ENCODE measurements at places on chromosomes 5 and 9. TPM values are rescaled to one million over a fixed set of nuclear protein-coding genes. Genes with fewer than 3 reads are reported as not detected.

GRCh38 chr9:4887556-4887955, 94.8 kb downstream of the RCL1 start:
- peak; percentile 38 for DNase-seq

- DNase-seq: no peak
These were observed 385.5 kb upstream of the COX7C start for GRCh38 chr5:86232246-86232645.

DNA sequence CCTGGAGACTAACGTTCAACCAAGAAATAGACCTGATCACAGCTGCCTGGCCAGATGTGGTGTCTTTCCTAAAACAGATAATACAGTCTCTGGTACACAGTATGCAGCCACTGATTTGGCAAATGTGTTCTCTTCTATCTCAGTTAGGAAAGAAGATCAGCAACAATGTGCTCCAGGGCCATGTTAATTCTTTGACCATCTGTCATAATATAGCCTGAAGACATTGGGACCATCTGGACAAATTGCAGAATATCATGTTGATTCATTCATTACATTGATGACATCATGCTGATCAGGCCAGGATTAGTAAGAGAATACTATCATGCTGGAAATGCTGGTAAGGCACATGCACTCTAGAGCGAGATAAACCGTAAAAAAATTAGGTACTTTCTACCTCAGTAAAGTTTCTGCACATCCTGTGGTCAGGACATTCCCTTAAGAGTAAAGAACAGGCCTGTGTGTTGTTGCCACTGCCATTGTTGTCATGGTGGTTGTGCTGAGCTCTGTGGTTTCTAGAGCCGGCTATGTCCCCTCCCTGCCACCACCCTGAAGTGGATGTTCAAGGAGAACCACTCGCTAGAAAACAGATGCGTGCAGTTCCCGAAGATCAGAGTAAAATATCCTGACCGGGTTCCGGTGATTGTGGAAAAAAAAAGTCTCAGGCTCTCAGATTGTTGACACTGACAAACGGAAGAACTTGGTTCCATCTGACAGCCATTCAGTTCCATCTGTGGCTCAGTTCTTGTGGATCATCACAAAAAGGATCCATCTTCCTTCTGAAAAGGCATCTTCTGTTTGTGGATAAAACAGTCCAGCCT, 6.4 kb upstream of the JMY start:
- DNase-seq: peak; percentile 83

DNA sequence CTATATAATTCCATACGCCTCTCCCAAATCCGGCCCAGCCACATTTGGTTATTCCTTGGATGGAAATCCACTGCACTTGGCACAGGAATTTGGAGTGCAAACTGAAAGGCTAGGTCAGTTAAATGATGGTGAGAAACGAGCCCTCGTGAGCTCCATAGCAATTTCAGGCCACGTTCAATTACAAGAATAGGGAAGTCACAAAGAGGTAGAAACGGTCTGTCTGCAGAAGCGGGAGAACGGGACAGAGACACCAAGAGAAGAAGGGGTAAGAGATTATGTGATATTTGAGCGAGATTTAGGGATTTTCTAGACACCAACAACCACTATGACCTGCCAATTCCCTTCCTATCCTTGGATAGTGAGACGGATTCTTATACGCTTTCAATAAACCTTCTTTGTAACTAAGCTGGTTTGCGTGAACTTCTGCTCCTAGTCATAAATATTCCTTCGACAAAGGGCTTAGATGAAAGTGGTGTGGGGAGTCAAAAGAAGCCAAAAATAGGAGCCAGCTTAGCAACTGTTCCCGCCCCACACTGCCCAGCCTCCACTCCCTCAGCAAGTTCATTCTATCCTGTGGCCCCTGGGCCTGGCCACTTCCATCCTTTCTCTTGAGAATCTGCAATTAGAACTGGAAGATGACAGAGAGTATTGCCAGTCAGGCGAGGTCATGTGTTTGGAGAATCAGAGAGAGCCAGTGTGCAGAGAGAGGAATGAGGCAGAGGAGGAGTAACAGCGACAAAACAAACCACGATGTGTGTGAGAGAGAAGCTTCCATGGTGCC, 118.4 kb downstream of the ZNF608 start:
- peak; percentile 59 for DNase-seq

- DNase-seq: no peak
These were observed 447.7 kb downstream of the EFNA5 start for GRCh38 chr5:107223066-107223465.

DNA sequence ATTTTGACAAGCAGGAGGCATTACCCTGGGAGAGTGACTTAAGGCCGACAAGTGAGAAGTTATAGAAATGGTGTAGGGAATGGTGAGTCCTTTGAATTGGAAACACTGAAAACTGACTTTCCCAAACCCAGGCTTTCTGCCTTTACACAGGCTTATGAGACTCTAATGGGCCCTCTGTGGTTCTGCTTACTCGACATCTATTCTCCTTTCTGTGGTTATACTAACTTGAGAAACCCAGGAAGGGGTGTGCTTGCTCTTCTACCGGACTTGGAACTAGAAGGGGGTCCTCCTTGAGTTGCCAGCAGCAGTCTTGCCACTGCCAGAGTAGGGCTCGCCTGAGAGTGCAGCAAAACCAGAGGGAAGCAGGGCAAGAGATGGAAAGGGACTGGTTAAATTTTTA, 63.3 kb downstream of the FYB1 start:
- DNase-seq: no peak

DNA sequence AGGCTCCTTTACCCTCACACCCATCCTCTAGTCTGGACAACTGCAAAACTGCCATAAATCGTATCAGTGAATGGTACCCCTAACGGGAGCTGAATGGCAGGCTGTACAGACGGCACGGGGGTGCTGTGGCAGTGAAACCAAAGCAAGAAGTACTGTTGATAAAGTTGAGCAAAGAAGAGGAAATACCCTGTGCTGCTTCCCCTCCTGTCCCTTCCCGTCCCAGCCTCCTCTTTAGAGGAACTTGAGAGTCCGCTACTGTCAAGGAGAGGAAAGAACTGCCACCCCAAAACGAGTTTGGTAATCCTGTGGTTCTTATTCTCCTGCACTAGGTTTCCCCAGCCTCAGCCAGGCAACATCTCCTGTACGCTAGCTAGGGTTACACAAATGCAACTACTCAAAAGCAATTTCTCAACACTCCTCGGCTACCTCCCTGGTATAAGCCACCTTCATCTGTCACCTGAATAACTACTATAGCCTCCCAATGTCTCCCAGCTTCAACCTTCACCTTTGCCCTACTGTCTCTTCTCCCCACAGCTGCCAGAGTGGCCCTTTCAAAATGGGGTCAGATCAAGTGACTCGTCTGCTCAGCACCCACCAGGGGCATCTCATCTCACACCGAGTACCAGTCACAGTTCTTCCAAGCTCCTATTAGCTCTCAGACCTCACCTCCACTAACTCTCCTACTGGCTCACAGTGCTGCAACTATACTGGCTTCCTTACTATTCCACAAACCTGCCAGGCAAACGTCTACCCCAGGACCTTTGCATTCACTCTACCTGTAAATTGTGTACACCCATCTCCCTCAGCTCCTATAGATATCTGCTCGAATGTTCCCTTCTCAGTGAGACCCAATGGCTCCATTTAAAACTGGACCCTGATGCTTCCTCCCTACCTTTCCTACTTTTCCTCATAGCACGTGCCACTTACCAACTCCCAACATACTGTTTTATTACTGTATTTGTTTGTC, 4.1 kb downstream of the GLRX start:
- no peak for DNase-seq

- DNase-seq: peak; percentile 55
These were observed 271.9 kb downstream of the NSG2 start for GRCh38 chr5:174317256-174317894.

DNA sequence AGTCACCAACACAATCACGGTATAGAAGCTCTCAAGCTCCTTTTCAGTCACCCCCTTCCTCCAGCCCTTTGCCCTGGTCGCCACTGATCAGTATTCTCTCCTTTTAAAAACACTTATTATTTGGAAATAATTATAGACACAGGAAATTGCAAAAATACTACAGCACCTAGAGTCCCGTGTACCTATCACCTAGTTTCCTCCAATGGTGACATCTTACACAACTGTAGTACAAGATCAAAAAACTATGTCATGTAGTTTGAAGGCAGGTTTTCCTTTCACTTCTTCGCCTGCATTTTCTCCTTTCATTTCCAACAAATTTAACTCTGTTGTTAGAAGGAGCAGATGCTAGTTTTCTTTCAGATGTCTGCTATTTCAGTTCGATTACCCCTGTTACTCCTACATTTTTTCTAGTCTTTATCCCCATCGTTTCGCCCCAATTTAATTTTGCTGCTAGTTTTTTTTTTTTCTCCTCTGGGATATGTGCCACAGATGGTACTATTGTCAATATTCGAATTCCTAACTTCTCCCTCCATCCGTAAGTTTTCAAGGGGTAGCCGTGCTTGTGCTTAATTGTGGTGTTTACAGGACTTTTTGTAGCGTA, 612 bp upstream of the ATG10 start:
- peak; percentile 24 for DNase-seq

GRCh38 chr9:124307379-124308030, 49.8 kb downstream of the NEK6 start:
- DNase-seq: no peak

- no peak for DNase-seq
These were observed 169.2 kb downstream of the SLC12A2 start for GRCh38 chr5:128252756-128253155.

Gene CDC25C
- total RNA-seq: 24.4 TPM

Gene SPINK4
- not detected for total RNA-seq

Gene GABRA1
- total RNA-seq: not detected

Gene PTGS1
- 10.1 TPM for total RNA-seq

All from RPMI7951 (cell line).